ENCODE measurements at places on chromosomes 6 and 20.

- no peak for DNase-seq
Observed at GRCh38 chr6:140101367-140101766, 726.9 kb upstream of the CITED2 start.

GRCh38 chr6:166589337-166589731 is 2.9 kb upstream of the RAMACL start:
- DNase-seq, result no peak

DNA sequence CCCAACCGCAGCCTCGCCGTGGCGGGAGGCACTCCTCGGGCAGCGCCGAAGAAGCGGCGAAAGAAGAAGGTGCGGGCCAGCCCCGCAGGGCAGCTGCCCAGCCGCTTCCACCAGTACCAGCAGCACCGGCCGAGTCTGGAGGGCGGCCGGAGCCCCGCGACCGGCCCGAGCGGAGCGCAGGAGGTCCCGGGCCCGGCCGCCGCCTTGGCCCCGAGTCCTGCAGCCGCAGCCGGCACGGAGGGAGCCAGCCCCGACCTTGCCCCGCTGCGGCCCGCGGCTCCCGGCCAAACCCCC is 525 bp downstream of the PNRC1 start:
- no peak for DNase-seq

DNA sequence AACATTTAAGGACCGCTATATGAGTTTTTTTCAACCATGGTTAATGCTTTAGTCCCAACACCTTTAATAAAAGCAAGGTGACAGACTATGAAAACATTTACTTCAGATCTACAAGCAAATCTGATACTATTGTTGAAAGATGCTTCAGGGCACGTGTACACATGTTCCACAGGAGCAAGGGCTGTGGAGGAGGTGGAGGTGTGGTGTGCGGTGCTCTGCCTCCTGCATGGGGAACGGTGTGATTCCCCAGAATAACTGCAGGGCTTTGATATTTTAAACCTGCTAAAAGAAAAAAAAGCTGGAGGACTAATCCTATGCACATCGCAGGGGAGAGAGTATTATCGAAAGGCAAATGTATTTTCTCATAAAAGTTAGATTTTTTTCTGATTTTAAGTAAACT is 188.1 kb upstream of the CEP162 start:
- no peak for DNase-seq

DNA sequence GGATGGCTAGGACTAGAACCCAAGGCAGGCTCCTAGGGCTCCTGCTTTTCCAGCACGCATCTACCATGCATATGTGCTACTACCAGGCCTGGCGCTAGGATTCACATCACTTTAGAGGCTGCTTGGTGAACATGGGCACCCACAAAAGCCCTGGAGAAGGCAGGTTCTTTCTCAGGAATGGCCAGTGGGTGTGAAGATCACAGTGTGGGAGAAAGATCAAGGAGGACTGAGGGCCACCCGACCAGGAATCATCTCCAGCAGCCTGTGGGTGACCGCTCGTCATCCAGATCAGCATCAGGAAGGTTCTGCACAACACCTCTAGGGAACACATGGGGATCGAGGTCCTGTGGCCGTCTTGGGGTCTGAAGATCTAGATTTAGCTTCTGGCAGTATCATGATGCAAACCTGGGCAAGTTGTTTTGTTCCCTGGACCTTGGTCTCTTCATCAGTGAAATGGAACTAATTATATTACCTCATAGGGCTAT is 27.3 kb downstream of the SRSF3 start:
- no peak for DNase-seq

DNA sequence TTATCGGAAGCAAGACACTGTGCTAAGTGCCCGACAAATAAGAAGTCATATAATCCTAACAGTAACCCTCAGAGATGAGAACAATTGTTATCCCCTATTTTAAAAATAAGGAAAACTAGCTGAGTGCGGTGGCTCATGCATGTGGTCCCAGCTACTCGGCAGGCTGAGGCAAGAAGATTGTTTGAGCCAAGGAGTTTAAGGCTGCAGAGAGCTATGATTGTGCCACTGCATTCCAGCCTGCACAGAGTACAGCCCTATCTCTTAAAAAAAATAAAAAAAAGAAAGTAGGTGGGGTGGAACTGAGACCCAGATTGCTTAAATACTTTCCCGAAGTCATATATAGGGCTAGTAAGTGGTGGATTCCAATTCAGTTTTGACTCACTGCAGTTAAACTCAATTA is 84.7 kb downstream of the UST start:
- no peak for DNase-seq

DNA sequence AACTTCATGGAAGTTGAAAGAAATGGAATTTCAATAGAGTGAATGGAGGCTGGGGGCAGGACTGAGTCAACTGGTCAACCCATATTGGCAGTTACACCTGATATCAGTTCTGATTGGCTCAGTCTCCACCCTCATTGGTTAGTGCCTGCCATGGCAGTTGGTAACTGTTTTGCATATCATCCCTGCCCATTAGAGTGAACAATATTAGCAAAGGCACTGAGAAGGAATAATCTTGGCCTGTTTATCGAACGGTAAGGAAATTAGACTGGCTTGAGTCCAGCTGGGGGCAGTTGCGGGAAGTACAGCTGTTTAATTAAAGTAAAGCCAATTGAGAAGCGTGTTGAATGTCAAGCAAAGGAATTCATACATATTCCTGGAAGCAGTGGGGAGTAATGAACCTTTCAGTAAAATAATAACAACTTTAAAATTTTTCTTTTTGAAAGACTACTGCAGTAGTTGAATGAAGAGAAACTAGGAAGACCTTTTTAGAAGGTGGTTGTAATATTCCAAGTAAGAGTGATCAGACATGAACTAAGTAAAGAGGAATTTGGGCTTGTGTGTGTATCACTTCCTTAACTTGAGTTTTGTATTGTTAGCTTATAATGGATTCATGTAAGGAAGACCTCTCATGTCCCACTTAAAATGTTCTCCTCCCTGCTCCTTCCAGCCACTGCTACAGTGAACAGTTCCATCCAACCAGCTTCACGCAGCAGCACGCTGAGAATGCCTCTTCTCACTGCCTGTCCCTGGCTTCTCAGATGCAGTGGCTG is 17.2 kb upstream of the FAM50B start:
- no peak for DNase-seq

DNA sequence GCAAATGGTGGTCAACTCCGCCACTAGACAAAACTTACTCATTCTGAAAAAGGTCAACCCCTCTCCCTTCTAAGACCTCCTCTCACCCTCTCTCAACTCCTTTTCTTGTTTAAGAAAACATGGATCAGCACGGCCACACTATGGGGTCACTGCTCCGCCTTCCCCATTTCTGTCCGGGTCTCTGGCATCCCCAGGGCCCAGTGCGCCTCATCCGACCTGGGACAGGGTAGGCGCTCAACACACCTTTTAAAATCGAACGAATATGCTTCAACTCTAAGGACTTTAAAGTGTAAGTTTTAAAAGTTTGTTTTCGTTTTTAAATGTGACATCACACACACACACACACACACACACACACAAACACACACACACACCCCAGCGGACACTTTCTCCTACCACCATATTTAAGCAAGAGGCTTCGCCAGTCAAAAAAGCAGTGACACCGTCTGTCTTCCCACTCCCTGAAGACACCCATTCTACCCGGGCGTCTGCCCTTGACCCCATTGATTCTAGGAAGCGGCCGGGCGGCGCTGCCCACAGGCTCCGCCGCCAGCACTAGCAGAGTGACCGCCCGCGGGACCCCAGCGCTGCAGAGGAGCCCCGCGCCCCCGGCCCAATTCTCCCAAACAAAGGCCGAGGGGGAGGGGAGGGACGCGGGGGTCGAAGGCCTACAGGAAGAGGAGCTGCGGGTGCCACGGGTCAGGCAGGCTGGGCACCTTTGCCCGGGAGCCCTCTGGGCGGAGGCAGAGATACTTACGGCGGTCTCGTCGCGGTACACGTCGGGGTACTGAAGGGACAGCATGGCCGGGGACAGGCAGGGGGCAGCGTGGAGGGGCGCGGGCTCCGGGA is 568 bp downstream of the PREP start:
- DNase-seq, result peak; percentile 54

DNA sequence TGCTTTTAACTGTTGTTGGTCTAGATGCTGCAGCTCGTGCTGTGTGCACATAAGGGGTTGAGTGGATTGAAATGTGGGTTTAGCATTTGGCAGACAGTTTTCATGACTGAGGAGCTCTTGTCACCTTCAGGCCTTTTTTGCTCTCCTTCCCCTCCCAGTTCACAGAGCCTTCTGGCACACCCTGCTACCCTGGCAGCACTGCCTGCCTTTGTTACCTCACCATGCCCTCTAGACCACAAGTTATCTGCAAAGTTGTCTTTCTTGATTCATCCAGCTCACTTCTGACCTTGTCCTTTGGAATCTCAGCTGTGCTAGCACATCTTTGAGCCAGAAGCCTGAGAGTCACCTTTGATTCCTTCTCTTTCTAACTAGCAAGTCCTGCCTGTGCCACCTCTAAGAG is 348.9 kb upstream of the ZFP64 start:
- no peak for DNase-seq

- DNase-seq, result no peak
Observed at GRCh38 chr20:54469293-54469692, 6.1 kb upstream of the DOK5 start.

DNA sequence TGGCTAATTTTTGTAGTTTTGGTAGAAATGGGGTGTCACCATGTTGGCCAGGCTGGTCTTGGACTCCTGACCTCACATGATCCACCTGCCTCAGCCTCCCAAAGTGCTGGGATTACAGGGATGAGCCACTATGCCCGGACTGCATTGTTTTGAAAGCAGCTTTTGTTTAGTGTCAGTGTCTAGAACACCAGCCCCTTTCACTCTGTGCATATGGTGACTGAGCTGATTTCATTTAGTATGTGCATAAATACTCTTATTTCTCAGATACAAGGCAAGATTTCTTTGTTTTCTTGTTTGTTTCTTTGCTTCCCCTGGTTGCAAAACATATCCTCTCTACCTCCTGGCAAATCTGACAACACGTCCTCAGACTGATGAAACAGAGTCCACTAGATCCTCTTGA is 152.8 kb upstream of the CHD6 start:
- DNase-seq, result no peak

DNA sequence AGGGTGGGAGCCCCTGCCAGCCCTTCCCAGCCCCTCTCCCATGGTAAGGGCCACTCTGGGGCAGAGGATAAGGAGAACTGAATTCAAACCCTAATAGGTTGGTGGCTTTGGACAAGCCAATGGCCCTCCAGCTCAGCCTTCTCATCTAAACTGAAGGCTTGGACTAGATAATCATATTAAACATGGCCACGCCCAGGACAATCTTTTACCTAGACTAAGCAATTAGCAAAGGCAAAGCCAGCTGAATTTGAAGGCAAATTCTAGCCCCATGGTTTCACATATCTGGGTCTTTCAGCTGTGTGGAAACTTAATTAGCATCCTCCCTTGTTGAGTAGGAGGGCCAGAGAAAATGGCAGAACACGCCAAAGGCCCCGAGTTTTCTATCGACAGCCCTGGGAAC is 10.7 kb downstream of the SLC22A23 start:
- DNase-seq, result no peak

- no peak for DNase-seq
Observed at GRCh38 chr6:14271789-14272736, 154.5 kb downstream of the CD83 start.

GRCh38 chr6:36505744-36506534 is 41.3 kb downstream of the STK38 start:
- no peak for DNase-seq

- DNase-seq, result no peak
Observed at GRCh38 chr20:32249030-32249738, 28.3 kb upstream of the KIF3B start.

- no peak for DNase-seq
Observed at GRCh38 chr20:40181676-40182075, 507.4 kb downstream of the MAFB start.

DNA sequence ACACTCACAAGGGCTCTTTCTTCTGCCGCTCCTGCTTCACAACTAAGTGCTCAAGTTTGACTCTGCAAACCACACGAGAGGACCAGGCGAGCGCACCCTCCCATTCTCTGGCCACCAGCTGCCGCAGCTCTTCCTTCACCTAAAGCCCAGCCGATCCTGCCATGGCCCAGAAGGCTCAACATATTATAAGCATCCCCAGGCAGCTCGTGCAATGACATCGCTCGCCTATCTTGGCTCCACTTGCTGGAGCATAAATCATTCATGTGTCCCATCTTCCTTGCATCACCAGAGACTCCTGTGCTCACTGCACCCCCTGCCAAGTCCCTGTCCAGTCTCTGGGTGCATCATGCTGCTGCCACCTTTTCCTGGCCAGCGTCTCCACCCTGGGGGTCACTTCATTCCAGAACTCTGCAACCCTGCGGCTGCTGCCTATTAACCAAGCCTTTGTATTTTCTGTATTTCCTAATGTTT is 59.0 kb downstream of the PSMG4 start:
- peak; percentile 97 for DNase-seq

- no peak for DNase-seq
Observed at GRCh38 chr6:45455408-45455807, 77.7 kb upstream of the SUPT3H start.

- no peak for DNase-seq
Observed at GRCh38 chr20:21512634-21513180, 1.2 kb downstream of the NKX2-2 start.

DNA sequence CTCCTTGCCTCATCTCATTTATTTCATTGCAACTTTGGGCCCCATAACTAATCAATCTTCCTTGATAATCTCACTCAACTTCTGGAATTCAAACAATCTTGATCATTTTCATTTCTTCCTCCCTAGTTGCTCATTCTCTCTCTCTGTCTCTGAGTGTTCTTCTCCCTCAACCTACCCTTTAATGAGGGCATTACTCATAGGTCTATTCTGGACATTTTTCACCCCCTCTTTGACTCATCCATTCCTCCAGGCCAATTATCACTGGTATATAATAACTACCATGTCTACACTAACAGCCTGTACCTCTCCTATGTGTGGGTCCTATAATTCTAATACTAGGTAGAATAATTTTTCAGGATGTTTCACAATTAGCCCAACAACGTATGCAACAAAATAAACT is 78.8 kb downstream of the COL21A1 start:
- no peak for DNase-seq

DNA sequence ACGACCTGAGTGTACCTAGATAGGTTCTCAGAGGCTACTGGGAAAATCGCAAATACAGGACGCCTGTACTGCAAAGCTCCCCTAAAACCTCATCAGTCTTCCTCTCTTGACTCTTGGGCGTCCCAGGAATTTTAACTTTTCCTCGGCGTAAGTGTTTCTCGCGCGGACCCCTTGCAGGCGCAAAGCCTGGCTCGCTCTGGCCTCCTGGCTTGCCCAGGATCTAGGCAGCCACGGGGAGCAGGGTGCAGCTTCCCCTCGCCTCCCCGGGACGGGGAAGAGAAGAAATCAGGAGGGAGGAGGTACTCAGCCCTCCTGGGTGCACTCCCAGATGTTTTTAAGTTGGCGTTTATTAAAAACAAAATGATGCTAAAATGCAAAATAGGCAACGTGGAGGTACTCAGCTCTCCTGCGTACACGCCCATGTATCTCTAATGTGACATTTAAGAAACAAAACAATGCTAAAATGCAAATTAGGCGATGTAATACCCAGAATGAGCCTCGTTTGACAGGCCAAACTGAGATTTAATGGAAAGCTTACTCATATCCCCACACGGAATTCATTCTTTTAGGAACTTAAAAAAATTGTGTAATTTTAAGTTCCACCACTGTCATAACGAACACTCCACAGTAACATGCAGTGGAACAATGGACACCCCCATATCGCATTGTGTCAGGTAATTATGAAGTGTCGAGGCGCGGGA is 1.6 kb upstream of the SOBP start:
- no peak for DNase-seq
